ENCODE measurements at places on chromosomes 11 and 22. TPM values are rescaled to one million over a fixed set of nuclear protein-coding genes. Genes with fewer than 3 reads are reported as not detected.

Gene NCAM1
- 0.48 TPM for total RNA-seq

Gene CARD18
- not detected for total RNA-seq

Gene SCO2
- 7.0 TPM for total RNA-seq

Gene TLCD5
- 1.4 TPM for total RNA-seq

Gene OR52E8
- not detected for total RNA-seq
